ENCODE measurements at places on chromosomes 2 and 18.
A peak's percentile ranks its signal among the peaks of the same experiment; 100 is the strongest.

DNA sequence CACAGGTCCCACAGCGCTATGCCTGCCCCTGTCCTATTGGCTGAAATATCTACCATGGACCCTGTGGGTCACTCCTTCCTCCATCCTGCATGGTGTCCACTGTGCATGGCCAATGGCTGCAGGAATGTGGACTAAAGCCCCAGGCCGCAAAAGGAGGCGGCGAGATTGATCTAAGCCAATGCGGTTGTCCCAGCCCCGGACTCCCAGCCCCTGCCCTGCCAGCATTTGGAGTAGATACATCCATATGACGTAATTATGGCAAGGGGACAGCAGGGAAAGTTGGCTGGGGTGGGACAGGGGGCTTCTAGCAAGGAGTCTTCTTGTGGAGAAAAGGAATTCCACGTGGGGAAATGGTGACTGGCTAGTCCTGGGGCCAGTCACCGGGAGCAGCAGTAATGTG, 11.4 kb upstream of the ZNF516 start:
- DNase-seq: no peak

GRCh38 chr2:57453945-57454344, 592.7 kb upstream of the VRK2 start:
- no peak for DNase-seq

GRCh38 chr2:181877181-181877664, 14.3 kb upstream of the ITPRID2 start:
- DNase-seq: no peak

GRCh38 chr2:173681881-173682650, 283.1 kb downstream of the SP3 start:
- no peak for DNase-seq

DNA sequence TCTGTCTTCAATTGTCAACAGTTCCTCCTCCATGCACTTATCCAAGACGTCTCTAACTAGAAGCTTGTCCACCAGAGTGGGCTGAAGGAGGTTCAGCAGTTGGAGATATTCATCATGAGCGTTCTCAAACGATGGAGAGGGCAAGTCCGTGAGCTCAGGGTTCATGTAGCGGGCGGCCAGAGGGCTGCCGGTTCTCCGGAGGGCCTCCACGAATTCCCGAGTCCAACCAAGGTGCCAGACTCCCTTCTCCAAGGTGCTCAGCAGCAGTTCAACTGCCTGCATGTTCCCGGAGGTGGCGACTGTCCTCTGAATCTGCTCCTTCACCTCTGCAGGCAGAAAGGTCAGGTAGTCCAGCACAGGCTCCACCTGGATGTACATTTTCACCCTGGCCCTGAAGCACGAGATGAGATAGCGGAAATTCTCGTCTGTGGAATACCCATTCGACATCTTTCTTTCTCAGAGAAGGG, 590 bp downstream of the IFIH1 start:
- DNase-seq: peak; percentile 52

- no peak for DNase-seq
Observed at GRCh38 chr2:217291259-217291658, 431.4 kb upstream of the TNP1 start.

DNA sequence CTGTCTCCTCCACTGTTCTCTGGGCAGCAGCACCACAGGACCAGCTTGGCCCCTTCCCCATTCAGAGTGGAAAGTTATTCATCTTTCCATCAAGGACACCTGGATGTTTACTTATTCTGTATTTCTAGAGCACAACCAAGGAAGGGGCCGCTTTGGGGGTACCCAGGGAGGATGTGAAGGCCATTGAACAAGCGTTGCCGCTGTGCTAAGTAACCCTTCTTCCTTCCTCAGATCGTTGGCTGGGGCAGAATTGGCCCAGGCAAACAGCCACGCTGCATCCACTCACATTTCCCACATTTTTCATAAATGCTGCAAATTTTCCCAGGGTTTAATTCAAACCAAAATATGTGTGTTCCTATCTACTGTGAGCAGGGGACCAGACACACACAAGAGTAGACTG, 76.2 kb upstream of the NPAS2 start:
- no peak for DNase-seq

- no peak for DNase-seq
Observed at GRCh38 chr2:30408961-30409387, 38.1 kb upstream of the LCLAT1 start.

DNA sequence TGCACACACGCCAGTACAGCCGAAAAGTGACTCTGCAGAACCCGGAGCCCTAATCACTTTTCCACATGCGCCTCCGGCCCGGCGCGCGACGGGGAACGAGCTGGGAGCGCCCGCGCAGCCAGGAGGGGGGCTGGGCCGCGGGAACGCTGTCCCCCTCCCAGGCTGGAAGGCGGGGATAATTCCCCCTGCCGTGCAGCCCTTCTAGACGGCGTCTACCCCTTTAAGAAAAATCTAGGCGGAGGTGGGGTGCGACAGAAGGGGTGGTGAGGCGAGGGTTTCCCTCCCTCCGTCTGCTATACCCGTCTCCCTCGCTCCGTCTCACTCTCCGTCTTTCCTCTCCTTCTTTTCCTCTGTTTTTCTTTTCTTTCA, 2.4 kb downstream of the CYP26B1 start:
- DNase-seq: no peak

GRCh38 chr18:42242758-42243157, 287.7 kb downstream of the PIK3C3 start:
- DNase-seq: no peak

- peak; percentile 39 for DNase-seq
Observed at GRCh38 chr18:59918320-59918755, 18.5 kb downstream of the PMAIP1 start.

GRCh38 chr2:141863964-141864363, 266.9 kb downstream of the LRP1B start:
- DNase-seq: no peak

- no peak for DNase-seq
Observed at GRCh38 chr2:213281156-213281555, 3.1 kb upstream of the SPAG16 start.

GRCh38 chr18:74171910-74172606, 23.7 kb downstream of the TIMM21 start:
- DNase-seq: no peak

DNA sequence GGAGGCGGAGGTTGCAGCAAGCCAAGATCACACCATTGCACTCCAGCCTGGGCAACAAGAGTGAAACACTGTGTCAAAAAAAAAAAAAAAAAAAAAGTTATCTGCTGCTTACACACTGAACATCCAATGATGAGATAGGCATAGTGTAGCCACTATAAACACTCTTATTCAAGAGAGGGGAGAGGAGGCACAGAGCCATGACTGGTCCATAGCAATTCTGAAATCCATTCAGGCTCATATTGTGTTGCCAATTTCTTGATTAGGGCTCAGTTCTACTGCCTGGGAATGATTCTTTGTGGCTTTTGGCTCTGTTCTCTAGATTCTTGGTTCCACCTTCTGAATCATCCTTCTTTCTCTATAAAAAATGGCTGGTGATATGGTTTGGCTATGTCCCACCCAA, 136.1 kb downstream of the ZFP36L2 start:
- no peak for DNase-seq

- DNase-seq: no peak
Observed at GRCh38 chr18:32759611-32760167, 13.1 kb downstream of the KLHL14 start.

- no peak for DNase-seq
Observed at GRCh38 chr2:156309167-156309566, 23.4 kb downstream of the NR4A2 start.

- DNase-seq: no peak
Observed at GRCh38 chr2:217521820-217522219, 481.0 kb downstream of the TNS1 start.

- no peak for DNase-seq
Observed at GRCh38 chr2:18585526-18585925, 3.8 kb downstream of the NT5C1B start.

DNA sequence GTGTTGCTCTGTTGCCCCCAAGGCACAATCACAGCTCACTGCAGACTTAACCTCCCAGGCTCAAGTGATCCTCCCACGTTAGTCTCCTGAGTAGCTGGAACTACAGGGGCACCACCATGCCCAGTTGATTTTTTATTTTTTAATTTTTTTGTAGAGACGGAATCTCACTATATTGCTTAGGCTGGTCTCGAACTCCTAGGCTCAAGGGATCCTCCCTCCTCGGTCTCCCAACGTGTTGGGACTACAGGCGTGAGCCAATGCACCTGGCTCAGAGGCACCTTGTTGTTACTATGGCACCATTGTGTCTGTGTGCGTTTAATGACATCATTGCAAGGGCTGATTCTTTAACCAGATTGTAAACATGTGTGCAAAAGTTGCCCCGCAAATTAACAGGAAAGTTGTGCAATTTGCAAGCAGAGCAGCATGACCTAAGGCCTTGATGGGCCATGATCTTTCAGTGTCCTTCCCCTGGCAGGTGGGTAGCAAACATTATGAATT, 22.6 kb downstream of the TCF23 start:
- DNase-seq: no peak

DNA sequence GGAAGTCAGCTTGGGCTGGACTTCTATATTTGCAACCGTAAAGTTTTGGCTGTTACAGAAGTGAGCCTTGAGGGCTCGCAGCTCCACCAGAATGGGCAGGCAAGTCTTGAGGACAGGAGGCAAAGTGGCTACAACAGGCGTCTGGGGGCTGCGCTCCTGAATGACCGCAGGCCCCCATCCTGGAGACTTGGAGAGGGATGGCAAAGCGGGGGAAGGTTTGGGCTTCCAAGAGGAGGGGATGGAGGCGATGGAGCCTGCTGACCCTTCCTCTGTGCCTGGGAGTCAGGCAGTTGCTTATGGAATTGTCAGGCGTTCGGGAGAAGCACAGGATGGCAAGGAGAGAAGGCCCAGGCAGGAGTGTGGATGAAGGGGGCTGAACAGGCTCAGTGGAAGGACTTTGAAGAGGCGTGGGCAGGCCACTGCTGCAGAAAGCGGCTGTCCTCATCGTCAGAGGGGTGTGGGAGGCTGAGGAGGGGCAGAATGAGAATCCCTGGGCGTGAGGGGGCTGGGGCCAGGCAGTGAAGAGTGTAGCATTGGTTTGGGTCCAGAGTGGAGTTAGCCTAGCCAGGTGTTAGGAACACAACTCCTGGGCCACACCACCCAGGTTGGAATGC, 72.3 kb downstream of the INHBB start:
- peak; percentile 6 for DNase-seq

GRCh38 chr2:205633994-205634393, 48.3 kb upstream of the NRP2 start:
- DNase-seq: no peak

GRCh38 chr2:148103946-148104345, 83.1 kb downstream of the MBD5 start:
- DNase-seq: no peak

DNA sequence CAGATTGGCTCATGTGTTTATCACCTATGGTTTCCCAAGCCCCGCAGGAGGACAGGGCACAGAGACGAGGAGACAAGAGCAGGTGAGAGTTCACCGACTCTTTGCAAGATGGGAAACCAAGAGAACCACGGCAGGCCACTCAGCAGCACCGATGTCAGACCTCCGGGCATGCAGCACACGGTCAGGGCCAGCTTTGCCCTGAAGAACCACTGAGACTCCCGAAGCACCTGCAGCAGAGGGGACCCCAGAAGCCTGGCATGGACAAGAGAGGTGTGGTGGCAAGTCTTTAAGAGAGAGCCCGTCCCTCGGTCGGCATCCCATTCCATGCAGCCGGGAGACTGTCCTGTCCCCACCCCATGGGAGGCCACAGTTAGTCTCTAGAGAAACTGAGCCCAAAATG, 36.6 kb upstream of the TAF1B start:
- DNase-seq: no peak

GRCh38 chr2:227082286-227082685, 81.7 kb downstream of the COL4A4 start:
- no peak for DNase-seq

DNA sequence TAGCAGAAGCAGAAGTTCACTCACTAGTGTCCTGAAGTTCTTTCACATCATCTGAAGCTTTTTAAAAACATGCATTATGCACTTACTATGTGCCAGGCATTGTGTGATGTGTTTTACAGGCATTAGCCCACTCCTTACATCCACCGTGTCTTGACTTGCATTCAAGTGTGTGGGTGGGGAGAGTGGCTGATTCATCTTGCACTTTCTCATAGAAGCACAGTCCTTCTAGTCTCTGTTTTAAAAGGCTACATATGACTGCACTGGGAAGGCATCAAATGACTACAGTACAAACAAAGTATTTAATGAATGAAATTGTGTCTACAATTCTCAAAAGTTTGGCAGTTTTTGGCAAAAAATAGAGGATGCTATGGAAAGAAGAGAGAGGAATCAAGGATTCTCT, 21.6 kb upstream of the DSC3 start:
- DNase-seq: no peak

DNA sequence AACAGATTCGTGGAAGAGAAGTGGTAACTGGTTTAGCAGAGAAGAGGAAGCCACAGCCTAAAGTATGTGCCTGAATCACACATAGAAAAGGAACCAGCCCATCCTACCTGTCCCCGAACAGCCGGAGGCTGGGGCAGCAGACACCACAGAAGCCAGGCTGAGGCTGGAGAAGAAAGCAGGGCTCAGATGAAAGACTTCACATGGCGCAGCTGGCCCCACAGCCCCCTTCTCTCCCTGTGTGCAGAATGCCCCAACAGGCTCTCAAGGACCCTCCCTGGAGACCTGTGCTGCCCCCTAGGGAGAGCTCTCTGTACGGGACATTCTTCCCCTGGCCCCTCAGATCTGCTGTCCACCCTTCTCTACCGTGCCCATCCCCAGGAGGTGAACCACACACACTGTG, 83.5 kb upstream of the RAB12 start:
- DNase-seq: no peak

- DNase-seq: no peak
Observed at GRCh38 chr2:181319286-181319685, 137.9 kb upstream of the ITGA4 start.

DNA sequence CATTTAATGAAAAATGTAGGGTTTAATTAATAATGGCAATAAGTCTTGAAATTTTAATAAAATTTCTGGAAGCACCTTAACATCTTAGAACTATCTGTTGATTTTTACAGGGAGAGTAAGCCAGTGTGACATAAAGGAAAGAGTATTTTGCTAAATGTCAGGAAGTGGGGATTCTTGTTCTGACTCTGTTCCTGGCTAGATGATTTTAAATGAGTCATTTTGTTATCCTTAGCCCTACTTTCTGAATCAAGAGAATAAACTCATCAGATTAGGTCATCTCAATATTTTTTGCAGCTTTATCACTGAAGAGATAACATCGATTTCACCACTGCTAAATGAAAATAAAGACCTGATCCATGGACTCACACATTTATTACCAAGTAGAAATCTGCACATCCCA, 377.5 kb upstream of the CYRIA start:
- no peak for DNase-seq

- no peak for DNase-seq
Observed at GRCh38 chr2:41879235-41879916, 168.4 kb upstream of the PKDCC start.

GRCh38 chr2:113126845-113127645, at the start of gene IL1RN:
Gene IL1RN, plus strand, starts transcription at chr2:113127598. Its CDS starts 27 bp downstream, at chr2:113127625.
- DNase-seq: no peak

DNA sequence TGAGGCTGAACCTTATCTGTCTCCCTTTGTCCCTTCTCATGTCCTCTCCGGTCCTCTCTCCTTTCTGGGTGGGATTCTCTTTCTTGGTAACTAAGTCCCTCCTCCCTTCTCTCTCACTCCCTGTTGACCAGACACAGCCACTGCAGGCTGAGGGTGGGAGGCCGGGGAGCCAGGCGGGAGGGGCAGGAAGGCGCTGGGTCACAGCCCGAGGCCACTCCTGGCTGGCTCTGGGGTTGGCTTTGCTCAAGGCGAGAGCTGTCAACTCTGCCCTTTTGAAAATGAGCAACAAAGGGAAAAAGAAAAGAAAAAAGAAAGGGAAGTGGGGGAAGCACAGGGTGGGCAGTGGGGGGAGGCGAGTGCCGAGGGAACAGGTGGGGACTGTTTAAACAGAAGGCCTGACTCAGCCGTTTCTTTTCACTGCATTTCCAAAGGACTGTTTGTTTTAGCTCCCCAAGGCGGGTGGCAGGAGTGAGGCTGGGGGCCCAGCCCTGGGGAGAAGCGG, 70.5 kb upstream of the IGFBP5 start:
- peak; percentile 73 for DNase-seq

All from adrenal gland (tissue), 19 donors.